Activated effector memory CD4-positive, alpha-beta T cell treated with anti-CD3 and anti-CD28 coated beads, Interleukin-2, amount 50 U/mL, for 16 hours (primary cell): ENCODE measurements at places on chromosomes 12 and 14.
A peak's percentile ranks its signal among the peaks of the same experiment; 100 is the strongest.

GRCh38 chr14:99055019-99055418 lies 217.0 kb downstream of the BCL11B start:
- DNase-seq = no peak

GRCh38 chr12:6337958-6338433 lies 3.9 kb downstream of the TNFRSF1A start:
- DNase-seq = no peak

- DNase-seq = no peak
Observed at GRCh38 chr12:32120419-32120818, 13.8 kb downstream of the BICD1 start.

DNA sequence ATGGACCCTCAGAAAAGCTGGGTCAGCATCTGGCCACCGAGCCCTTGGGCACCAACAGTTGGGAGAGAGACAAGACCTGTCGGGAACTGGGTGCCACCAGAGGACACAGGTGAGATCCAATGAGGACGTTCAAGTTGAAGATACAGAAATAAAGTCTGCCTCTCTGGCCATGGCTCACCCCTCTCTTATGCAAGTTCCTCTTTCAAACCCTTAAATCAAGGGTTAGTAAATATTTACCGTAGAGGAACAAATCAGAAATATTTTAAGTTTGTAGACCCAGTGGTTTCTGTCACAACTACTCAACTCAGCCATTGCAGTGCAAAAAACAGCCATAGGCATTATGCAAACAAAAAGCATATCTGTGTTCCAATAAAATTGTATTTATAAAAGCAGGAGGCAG lies 76.5 kb upstream of the HSPB8 start:
- DNase-seq = no peak

- no peak for DNase-seq
Observed at GRCh38 chr12:53659571-53659981, 16.3 kb downstream of the ATP5MC2 start.

DNA sequence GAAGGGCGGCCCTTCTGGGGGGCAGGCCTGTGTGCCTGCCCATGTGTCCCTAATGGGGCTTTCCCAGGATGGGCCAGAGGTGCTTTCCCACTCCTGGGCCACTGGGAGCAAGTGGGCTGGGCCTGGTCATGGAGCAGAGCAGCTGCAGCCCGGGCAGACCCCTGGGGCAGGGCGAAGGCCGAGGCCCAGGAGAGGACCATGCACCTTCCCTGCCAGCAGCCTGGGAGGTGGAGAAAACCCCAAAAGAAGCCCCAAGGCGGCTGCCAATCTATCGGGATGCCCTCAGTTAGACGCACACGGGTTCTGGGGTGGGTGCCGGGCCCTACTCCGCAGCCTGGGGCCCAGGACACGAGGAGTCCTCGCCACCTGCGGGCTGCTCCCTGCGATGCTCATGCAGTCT lies 16.1 kb upstream of the CRIP2 start:
- no peak for DNase-seq

DNA sequence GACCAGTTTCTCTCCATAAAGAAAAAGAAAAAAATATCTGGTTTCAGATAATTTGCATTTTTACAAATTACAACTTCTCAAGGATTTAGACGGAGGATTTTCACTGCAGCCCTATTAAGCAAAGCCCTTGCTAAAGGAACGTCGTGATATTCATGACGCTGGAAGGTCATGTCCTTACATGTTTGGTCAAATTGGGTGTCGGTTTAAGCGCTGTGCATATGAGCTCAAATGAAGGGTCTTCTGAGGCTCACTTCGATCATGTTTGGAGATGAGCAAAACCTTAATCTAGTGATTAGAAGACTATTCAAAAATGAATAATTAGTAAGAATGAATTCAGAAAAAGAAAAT lies 67.3 kb upstream of the USP15 start:
- no peak for DNase-seq

GRCh38 chr14:75578786-75579337 lies 442 bp downstream of the FLVCR2 start:
- no peak for DNase-seq

DNA sequence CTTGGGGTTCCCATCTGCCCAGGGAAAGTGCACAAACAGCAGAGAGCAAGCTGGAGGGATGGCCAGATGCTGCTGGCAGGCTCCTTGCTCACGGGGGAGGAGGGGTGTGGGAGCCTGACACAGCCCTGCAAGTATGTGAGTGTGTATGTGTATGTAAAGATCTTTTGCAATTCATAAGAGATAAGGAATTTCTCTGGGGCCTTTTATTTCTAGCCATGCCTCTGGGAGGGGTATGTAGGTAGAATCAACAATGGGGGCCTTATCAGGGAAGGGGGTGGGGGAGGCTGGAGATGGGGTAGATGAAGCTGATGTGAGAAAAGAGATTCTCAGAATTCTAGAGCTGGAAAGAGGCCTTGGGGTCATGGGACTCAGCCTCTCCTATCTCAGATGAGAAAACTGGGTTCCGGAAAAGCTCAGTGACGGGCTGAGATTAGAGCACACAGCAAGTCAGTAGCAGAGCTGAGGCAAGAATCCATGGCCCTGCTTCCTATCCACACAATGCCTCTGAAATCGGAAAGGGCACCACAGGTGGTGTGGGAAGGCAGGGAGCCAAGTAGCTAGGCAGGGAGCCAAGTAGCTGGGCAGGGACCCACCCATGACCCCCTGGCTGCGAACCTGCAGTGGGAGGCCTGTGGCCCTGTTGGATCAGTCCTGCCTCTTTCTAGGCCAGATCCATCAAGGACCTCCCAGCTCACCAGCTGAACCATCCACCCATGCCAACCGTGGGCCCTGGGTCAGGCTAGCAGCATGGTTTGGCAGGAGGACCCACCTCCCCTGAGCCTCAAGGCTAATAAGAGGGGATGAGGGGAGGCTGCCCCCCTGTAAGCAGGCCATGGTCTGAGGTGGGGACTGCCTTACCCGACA lies 54.7 kb downstream of the PLEKHG3 start:
- DNase-seq = no peak

GRCh38 chr12:109763201-109763841 lies 49.7 kb downstream of the FAM222A start:
- peak; percentile 34 for DNase-seq

GRCh38 chr14:53113989-53114388 lies 39.1 kb downstream of the DDHD1 start:
- DNase-seq = no peak

DNA sequence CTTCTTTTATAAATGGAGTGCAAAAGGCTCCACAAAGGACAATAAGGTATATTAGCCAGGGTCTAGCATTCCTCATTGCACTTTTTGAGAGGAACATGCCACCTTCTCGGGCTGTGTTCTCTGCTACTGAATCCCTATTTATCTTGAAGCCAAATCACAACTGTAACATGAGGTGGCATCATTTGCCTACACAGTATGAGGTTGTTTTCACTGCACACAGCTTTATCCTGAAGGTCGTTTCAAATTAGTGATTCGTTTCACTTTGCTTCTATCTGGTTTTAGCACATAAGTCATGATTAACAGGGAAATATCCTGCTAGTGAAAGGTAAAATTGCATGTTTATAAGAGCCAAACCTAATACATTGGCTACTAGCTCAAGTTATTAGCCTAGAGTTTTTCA lies 153.8 kb downstream of the SLC35F4 start:
- DNase-seq = no peak

- DNase-seq = peak; percentile 63
Observed at GRCh38 chr14:56004786-56005185, 113.4 kb upstream of the PELI2 start.

- DNase-seq = no peak
Observed at GRCh38 chr14:50835280-50835679, 4.3 kb upstream of the NIN start.

DNA sequence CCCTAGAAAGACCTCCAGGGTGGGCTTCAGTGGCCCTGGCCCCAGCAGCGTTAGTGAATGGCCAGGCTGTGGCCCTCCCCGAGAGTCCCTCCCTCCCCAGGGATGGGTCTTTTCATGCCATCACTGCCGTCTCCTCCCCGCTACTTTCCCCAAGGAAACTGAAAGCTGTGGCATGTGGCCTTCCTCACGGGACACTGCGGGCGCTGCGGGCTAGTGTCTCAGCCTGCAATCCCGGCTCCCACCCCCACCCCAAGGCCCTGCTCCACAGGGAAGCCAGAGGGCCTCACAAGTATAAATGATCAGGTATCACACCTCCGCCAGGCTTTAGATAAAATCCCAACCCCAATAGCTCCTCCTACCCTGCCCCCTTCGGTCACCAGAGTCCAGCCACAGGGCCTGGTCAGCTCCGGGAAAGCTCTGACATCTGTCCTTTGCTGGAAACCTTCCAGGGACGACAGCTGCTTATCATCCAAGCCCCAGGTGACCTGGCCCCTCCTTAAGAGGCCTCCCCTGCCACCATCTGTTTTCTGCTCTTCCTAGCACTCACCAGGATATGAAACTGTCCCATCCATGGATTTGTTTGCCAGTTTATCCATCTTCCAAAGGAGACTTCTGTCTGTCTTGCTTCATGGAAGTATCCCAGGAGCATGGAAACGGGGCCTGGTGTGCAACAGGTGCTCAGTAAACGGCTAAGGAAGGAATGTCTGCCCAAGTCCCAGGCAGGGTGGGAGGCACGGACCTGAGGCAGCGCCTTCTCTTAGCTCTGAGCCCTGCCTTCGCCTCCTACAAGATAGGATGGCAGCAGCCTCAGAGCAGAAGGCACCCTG lies 31.6 kb downstream of the CCDC85C start:
- DNase-seq = no peak

DNA sequence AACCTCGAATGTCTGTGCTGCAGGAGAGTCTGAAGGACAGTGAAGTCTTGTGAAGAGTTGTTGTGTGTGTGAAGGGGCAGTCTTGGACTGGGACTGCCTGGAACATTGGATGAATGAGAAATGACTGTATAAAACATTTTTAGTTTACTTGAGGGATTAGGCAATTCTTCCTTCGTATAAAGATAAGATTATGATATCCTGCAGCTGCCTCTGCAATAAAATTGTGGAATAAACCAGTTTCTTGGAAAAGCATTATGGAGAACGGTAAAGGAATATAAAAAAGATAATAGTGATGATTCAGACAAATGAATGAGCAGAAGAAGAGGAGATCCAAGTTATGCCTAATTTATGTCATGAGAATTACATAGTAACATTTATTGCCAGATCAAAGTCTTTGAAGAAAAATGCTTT lies 30.9 kb upstream of the LUM start:
- DNase-seq = no peak

- DNase-seq = peak; percentile 71
Observed at GRCh38 chr12:13347241-13348043, 150.9 kb downstream of the EMP1 start.

- no peak for DNase-seq
Observed at GRCh38 chr12:127162307-127162706, 1104.7 kb upstream of the TMEM132C start.

- DNase-seq = no peak
Observed at GRCh38 chr12:98513379-98514322, 1.7 kb upstream of the TMPO start.

GRCh38 chr14:95545515-95546168 lies 10.8 kb downstream of the GLRX5 start:
- no peak for DNase-seq

DNA sequence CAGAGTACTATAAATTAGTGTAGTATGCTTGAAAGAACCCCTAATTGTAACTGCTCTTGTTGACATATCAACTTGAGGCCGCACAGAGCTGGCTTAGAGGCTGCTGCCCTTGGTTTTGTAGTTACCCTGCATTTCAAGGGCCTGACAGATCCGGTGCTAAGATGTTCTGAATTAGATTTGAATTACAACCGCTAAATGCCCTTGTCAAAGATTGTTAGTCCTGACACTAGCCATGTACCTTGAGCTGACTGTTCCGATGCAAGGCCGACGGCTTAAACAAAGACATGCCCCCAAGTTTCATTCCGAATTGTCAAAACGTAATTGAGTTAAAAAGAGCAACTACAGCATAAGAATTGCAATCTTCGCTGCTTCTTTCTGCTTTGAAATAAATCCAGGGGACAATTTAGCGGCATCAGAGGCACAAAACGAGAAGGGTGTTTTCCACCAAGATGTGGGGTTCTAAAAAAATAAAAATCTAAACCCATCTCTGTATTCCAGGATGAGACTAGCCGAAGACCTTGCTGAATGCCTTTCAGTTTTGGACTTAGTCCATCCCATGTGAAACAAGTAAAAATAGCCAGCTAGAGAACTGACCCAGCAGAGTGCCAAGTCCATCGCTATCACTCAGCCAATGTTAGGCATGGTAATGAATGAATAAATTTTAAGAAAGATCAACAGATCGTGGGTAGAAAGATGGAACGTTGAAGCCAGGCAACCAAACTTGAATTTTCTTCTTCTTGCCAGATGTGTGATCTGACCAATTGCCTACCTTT lies 148.7 kb downstream of the DICER1 start:
- DNase-seq = no peak

GRCh38 chr14:104973385-104974145 lies 4.6 kb downstream of the AHNAK2 start:
- no peak for DNase-seq

GRCh38 chr12:24562771-24563431 lies 386.0 kb downstream of the BCAT1 start:
- DNase-seq = no peak

DNA sequence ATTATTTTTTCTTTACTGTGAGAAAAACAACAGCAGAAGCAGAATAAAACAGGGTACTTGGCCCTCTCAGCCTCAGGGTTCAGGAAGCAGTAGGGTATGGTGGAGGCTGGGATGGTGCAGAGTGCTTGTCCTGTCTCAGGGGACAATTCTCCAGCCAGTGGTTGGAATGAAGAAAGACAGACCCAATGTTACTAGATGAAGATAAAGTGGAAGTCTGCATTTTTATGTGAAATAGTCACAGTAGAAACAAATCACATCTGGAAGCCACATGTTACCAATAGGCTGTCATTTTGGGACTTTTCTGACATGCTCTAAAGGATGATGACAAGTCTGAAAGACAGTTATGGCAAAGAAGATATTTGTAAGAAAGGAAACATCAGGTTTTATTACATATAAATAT lies 32.3 kb downstream of the PROX2 start:
- no peak for DNase-seq

GRCh38 chr12:100279607-100280244 lies 12.7 kb downstream of the SCYL2 start:
- DNase-seq = no peak

- no peak for DNase-seq
Observed at GRCh38 chr12:43103866-43104265, 448.1 kb downstream of the ADAMTS20 start.

GRCh38 chr12:87406926-87407325 lies 622.3 kb downstream of the C12orf50 start:
- DNase-seq = no peak

- no peak for DNase-seq
Observed at GRCh38 chr12:87054226-87054625, 798.0 kb upstream of the MGAT4C start.

- DNase-seq = no peak
Observed at GRCh38 chr14:81401420-81402122, 1.4 kb upstream of the STON2 start.

DNA sequence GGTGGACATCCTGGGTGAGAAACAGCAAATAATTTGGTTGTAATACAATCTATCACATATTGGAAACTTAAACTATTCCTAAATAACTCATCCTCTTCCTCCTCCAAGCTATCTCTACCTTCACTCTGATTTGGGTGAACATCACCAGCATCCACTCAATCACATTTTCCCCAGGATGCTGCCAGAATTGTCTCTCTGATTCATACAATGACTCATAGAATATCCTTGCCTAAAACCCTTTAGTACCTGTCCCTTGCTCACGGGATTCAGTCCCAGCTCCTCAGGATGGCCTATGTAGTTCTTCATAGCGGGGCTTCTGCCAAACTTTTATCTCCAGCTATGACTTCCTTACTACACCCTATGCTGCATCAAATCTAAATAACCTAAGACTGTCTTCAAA lies 146.8 kb downstream of the EMP1 start:
- DNase-seq = no peak
